ENCODE measurements at places on chromosomes 6 and 20.

GRCh38 chr6:74409447-74409846 is 713.4 kb downstream of the CD109 start:
- DNase-seq, result no peak

- no peak for DNase-seq
Measured at GRCh38 chr6:30260036-30260504, 46.9 kb upstream of the TRIM26 start.

DNA sequence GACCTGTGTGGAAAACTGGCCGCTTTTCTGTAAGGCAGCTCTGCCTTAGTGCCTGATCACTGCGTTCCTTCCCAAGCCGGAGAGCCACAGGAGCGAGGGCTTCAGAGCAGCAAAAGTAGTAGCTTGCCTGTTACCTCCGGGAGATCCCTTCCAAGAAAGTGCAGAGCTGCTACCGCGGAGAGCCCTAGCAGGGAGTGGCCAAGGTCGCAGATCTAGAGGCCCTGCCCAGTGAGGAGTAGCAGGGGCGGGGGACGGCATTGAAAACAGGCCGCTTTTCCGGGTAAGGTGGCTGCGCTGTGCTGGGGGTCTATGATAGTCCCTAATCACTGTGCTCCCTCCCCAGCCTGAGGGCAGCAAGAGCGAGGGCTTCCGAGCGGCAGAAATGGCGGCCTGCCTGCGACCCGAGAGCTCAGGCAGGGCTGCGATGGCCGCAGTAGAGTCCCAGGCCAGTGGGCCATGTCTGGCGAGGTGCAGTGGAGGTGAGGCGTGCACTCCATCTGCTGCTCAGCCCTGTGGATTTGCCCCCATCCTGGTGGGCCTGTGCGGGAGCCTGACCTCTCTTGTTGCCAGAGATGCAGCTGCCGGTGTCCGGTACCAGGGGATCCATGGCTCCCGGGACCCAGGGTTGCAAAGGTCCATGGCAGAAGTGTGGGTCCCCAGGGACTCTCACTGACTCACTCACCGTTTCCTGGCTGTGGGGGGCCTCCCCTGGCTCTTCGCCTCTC is 67.3 kb downstream of the KLHL32 start:
- no peak for DNase-seq

DNA sequence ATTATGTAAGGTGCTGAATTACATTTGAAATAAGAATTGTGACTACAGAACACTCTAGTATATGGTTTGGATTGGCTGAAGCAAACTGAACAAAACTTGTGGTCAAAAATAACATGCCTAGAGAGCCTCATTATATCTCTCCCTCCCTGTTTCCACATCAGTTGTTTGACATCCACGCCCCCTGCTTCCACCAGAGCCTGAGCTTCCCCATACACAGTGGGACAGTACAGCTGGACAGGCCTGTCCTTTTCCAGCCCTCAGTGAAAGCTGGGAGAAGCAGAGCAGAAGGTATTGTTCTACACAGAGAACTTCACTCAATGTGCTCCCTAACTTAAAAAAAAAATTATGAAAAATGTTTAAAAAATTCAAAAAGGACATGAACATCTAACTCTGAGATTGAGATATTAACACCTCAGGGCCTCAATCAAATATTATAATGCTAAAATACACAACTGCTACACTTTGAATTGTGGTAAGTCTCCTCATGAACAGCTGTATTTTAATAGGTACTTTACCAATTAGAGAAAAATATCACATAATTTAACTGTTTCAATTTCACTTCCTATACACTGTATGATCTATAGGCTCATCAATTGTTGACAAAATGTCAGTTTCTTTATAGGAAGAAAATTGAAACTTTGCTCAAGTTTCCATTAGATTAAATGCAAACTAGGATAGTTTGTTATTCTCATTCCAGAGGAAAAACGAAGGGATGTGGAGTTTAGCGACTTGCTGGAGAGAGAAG is 44.9 kb upstream of the SCML4 start:
- DNase-seq, result no peak

- no peak for DNase-seq
Measured at GRCh38 chr6:1659816-1660215, 50.1 kb downstream of the FOXC1 start.

DNA sequence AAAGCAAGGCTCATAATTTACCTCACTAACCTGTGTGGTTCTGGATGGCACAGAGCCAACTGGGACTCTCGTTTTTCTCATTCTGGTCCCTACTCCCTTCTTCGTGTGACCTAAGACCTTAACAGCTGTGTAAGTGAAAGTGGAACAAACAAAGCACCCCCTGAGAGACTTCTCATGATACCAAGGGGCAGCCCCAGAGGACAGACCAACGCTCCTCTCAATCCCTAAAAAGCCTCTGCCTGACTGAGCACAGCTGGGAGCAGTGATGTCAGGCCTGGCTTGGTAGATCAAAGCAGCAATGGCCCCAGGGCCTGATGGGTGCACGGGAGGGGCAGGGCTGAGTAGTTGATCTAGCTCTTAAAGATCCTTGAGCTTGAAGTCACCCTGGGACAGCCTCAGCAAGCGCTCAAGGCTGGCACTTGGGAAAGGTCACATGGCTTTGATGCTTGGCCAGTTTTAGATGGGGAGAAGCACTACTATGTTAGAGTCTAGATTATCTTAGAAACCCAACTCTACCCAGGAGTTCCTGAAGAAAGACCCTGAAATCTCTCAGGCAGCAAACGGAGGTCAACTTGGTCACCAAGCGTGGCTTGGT is 16.2 kb upstream of the TGM2 start:
- peak; percentile 28 for DNase-seq

DNA sequence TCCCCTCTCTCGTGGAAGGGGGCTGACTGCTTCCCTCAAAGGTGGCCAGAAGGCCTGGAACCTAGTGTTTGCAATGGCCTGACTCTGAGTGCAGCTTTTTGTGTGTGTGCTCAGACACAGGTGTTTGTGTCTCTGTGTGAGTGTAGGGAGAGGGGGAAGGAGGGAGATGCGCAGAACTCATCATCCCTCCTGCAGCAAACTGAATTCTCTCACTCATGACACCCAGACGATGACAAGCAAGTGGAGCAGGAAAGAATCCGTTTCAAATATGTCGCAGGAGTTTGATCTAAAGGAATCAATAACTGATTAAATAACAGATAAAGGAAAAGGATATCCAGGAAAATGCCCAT is 101.4 kb downstream of the TNFAIP3 start:
- DNase-seq, result no peak

DNA sequence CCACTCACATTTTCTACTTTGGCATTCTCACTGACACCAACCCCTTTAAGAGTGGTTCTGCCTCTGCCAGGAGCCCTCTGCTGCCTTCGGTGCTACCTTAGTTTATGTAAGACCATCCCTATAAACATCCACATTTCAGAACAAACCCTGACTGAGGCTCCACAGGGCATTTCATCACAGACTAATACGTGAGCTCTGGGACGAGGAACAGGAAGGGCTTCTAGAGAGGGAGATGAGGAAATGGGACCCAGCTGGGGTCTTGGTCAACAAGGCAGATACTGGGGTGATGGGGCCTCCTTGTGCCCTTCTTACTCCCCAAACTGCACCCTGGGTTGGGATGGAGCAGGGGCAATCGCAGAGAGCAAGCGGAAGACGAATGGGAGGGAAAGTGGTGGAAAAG is 86.5 kb upstream of the FYN start:
- DNase-seq, result no peak

DNA sequence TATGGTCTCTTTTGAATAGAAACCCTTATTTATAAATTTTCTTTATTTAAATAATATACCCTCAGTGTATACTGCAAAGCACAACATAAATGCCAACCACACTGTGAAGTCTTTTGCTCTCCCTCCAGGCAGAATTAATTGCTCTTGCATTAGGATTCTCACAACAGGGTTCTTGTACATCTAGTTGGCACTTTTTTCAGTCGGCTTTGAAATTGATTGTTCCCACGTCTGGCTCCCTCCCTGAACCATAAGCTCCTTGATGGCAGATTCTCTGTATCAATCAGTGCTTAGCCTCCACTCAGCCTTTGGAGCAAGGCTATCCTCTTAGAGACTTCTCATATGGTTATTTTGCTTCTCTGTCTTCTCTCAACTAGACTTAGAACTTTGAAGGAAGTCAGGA is 288.0 kb upstream of the POU3F2 start:
- DNase-seq, result no peak

GRCh38 chr6:90294989-90295853 is 1.4 kb downstream of the BACH2 start:
- DNase-seq, result peak; percentile 57

DNA sequence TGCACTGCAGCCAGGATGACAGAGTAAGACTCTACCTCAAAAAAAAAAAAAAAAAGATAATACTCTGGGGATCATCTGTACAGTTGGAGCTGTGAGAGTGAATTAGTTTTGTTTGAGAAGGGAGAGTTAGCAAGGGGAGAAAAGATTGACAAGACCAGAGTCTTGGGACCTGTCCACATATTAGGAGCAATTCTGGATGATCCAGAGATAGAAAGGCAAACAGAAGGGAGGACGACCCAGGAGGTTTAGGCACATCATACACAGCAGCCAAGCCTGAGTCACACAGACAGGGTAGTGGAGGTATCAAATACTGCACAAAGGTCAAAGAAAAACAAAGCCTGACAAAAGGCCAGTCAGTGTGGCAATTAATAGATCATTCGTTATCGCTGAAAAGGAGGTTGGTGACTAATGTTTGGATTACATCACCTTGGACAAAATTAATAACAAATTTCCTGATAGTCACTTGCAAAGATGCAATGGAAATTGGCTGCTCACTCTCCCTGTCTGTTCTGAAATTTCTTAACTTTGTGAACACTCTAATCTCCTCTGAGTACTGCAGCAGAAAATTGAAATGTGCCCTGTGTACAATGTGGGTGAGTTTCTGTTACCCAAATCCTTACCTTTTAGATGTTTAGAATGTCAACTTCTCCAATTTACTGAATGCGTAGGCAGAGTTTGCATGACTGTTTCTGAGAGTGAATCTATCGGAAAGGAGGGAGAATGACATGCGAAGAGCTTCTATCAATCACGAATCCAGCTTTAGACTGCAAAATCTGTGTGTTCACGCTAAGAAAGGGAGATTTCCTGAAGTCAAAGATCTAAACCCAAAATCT is 105.4 kb downstream of the TSHZ2 start:
- no peak for DNase-seq

DNA sequence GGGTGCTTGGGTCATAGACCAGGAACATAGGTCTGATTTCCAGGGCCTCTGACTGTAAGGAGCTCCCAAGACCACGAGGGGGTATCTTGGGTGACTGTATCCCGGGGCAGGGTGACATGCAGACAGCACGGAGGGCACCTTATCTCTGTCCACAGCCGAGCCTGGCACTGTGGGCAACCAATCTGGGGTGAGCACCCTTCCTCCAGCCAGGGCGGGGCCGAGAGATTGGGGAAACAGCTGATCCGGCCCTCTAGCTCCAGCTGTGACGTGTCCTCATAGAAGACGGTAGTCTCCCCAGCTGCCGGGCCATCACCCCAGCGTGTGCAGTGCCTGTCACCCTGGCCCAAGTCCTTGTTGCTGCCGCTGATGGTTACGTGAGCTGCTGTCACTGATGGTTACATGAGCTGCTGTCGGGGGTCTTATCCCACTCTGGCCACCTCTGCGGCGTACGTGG is 139.6 kb upstream of the RNF24 start:
- DNase-seq, result no peak

GRCh38 chr6:149095842-149096241 is 221.7 kb upstream of the TAB2 start:
- no peak for DNase-seq

- DNase-seq, result peak; percentile 68
Measured at GRCh38 chr6:26224940-26225847, 138.0 kb downstream of the HFE start.

GRCh38 chr6:33905071-33905609 is 101.3 kb upstream of the MLN start:
- no peak for DNase-seq

- no peak for DNase-seq
Measured at GRCh38 chr6:15326067-15326614, 80.3 kb downstream of the JARID2 start.

DNA sequence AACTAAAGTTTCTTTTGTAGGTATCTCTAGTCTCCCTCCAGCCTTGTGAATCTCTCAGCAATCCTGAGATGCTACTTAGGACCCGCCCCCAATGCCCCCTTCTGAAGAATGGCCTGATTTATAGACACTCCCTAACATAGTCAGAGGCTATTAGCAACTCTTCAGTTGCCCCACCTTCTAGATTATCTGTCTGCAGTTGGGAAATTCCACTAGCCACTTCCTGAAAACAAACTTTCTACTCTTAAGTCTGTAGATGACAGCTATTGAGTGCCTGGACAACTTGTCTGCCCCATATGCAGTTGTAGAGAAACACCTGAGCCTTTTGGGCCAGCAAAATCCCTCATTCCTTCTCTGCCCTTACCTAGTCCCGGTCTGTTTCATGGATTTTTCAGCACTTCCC is 188.2 kb upstream of the PREP start:
- DNase-seq, result no peak

DNA sequence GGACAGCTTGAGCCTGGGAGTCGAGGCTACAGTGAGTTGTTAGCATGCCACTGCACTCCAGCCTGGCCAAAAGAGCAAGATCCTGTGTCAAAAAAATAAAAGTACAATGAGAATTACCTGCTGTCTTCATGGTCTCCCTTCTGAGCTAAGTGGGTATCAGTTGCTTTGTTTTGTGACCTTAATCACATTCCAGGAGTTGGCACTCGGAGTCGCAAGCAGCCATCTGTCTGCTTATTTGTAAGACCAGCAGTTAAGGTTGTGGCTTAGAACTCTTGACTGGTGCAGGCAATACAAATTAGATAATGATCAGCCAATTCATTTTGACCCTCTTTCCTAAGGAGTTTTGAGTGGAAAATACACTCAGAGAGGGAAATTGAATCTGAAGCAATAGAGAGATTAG is 114.0 kb downstream of the MYO6 start:
- no peak for DNase-seq

DNA sequence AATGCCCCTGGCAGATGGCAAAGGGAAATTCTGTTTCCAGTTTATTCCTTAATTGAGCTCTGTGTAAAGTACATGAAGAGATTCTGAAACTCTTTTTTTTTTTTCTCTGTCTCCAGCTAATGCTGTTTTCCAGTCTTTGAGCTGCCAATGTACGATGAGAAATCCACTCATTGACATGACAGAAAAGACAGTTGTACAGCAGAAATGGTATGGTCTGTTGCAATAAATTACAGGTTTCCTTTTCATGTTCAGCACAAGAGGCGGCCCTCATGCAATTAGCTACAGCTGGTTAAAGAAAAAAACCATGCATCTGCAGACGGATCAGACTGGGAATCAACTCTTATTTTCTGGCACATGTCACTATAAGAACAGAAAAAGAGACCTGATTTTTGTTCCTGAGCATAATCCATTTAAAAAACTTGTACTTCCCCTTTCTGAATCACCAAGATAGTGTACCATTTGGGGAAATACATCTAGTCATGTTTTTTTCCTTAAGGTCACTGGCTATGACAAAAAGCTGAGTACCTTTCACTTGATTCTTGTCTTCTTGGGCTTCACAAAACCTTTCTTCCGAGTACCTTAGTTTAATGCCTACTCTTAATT is 289.8 kb upstream of the PREP start:
- no peak for DNase-seq

All from nephron progenitor cell (in vitro differentiated cells).